ENCODE measurements at places on chromosomes 4 and X.
A peak's percentile ranks its signal among the peaks of the same experiment; 100 is the strongest.

GRCh38 chrX:117838581-117839331 is 277.9 kb downstream of the KLHL13 start:
- DNase-seq = no peak

DNA sequence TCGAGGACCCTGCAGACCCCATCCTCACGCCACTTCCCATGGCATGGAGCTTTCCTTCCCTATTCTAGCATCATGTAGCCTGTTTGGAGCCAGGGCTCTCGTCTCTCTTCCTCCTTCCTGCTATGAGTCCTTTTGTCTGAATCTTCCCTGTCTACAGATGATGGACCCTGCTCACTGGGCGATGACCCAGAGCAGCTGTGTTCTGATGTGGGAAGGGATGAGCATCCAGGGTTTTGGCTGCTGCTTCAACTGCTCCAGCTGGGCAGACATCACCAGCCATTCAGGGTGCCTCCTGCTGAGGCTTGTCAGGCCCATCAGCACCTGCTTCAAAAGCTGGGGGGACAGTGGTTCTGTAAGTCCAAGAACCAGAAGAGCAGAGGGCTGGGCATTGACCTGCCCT is 3.2 kb upstream of the CCKAR start:
- DNase-seq = no peak

DNA sequence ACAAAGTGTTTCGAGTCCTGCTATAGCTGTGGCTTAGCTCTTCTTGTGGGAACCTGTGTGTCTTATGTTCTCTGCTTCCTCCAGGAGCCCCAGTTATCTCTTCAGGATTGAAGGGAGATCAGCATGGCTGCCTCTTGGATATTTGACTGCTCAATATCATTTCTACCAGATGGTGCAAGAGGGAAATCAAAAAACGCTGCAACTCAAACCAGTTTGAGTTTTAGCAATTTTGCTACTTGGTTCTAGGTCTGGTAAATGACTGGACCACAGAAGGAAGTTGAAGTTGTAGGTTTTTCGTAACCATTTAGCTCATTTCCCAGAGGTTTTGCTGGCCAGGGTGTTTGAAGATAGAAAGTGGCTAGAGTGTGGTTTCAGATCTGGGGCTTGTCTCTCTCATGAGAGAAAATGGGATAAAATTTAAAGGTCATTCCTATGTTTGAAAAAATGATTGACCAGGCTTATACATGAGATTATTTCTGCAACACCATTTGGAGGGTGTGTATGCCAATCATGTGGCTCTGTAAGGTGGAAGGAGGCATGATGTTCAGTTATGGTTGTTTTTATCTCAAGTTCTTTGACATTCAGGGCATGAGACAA is 210.4 kb downstream of the SPRY1 start:
- DNase-seq = no peak

GRCh38 chr4:126991965-126992364 is 640.8 kb upstream of the INTU start:
- no peak for DNase-seq

DNA sequence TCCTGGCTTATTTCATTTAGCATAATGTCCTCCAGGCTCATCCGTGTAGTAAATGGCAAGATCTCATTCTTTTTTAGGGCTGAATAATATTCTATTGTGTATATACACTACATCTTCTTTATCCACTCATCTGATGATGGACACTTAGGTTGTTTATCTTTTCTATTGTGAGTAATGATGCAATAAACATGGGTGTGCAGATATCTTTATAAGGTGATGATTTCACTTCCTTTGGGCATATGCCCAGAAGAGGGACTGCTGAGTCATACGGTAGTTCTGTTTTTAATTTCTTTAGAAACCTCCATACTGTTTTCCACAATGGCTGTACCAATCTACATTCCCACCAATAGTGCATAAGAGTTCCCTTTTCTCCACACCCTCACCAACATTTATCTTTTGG is 317.6 kb upstream of the CNKSR2 start:
- no peak for DNase-seq

DNA sequence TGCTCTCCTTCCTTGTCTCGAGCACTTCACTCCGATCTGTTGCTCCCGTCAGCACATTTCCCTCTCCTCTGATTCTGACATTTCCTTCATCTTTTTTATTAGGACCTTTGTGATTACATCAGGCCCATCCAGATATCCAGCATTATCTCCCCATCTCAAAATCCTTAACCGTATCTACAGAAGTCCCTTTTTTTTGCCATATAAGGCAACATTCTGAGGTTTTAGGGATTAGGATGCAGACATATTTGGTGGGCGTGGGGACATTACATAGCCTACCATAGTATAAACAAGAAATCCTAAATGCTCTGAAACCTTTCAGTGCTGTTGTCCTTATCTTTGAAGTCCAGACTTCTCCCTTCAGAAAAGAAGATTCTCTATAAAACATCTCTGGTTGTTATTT is 505.0 kb upstream of the PITX2 start:
- no peak for DNase-seq

- no peak for DNase-seq
Observed at GRCh38 chr4:33187035-33187434, 2466.9 kb downstream of the PCDH7 start.

GRCh38 chrX:102765217-102765616 is 44.7 kb downstream of the GPRASP3 start:
- DNase-seq = no peak

DNA sequence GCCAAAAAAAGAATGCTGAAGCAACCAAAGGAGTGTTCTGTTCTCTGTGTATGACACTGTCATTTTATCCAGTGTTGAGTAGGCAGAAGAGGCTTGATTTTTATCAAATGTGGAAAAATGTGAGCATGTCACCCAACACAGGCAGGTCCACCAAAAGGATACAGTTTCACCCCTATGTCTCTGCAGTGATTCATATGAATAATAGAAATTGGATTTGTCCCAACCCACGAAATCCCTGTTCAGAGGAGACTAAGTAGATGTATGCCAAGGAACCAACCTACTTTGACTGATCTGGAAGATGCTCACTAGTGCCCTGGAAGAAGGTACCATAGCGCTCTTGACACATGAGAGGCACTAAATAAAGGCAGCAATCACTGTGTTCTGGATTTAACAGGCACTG is 72.5 kb downstream of the FGF13 start:
- DNase-seq = no peak

GRCh38 chr4:138087066-138087719 is 155.0 kb downstream of the SLC7A11 start:
- DNase-seq = no peak

GRCh38 chrX:133776072-133776471 is 209.3 kb downstream of the GPC3 start:
- DNase-seq = peak; percentile 14
